ENCODE measurements at places on chromosomes 7 and 10.
A peak's percentile ranks its signal among the peaks of the same experiment; 100 is the strongest.

DNA sequence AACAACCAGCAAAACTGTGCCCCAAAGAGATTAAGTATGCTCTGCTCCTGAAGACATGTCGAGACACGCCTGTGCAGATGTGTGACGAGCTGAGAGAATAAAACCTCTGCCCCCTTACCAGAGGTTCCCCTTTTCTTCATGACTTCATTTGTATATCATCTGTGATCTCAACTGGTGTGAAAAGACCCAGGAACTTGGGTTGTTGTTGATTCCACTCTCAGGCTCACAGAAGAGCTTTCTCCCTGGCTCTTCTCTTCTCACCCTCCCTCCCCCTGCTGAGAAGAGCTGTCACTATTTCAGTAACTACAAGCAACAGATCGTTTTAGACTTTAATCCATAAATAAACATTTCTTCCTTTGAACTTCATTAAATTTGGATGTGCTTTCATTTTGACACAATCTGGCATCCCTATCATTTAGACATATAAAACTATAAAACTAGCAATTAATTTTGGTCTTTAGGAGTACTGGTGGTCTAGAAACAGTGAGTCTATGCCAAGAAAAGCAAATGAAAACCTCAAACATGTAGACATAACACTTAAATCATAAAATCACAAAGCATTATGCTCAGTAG is 179.3 kb upstream of the FZD8 start:
- DNase-seq = no peak

- no peak for DNase-seq
These were observed 203.1 kb downstream of the TFEC start for GRCh38 chr7:115827305-115828045.

- no peak for DNase-seq
These were observed 134.9 kb upstream of the ZNF92 start for GRCh38 chr7:65238785-65239184.

DNA sequence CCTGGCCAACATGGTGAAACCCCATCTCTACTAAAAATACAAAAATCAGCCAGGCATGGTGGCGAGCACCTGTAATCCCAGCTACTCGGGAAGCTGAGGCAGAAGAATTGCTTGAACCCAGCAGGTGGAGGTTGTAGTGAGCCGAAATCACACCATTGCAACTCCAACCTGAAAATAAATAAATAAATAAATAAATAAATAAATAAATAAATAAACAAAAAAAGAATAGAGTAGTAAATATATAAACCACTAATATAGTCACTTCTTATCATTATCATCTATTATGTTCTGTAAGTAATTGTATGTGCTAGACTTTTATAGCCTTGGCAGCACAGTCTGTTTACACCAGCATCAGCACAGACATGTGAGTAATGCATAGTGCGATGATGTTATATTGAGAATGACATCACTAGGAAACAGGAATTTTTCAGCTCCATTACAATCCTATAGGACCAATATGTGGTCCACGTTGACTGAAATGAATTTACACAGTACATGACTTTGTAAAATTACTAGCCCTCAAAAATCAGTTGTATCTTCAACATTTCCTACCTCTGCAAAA is 385.4 kb upstream of the ANKRD30A start:
- DNase-seq = no peak

DNA sequence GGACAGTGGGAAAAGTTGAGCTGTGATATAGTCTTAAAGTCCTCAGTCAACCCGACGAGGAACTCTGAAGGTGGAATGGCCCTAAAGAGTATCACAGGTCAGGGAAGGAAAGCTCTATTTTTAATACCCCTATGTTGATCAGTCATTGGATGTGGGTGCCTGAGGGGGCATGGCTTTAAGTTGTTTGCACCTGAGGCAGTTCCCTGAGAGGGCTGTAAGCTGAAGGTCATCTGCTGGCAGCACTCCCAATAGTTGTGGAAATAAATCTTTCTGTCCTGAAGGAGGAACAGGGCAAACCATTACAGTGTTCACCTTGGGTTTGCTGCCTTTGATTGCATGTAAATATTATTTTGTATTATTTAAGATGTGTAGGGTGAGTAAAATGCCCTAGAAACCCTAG is 17.8 kb upstream of the C1GALT1 start:
- DNase-seq = no peak

- no peak for DNase-seq
These were observed at the start of gene COL1A2 for GRCh38 chr7:94394437-94395140. COL1A2 (plus strand) TSS chr7:94394895; CDS start chr7:94395032, 137 bp downstream.

- DNase-seq = no peak
These were observed 24.6 kb upstream of the SH2D4B start for GRCh38 chr10:80513106-80513505.

DNA sequence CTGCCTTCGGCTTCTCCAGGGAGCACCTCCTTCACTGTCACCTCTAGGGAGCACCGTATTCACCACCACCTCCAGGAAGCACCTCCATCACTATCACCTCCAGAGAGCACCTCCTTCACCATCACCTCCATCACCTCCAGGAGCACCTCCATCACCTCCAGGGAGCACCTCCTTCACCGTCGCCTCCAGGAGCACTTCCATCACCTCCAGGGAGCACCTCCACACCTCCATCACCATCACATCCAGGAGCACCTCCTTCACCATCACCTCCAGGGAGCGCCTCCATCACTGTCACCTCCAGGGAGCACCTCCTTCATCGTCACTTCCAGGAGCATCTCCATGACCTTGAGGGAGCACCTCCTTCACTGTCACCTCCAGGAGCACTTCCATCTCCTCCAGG is 102.3 kb downstream of the DNAJB6 start:
- DNase-seq = no peak

GRCh38 chr10:69352569-69353264 is 64.0 kb downstream of the TACR2 start:
- DNase-seq = no peak

GRCh38 chr10:72784551-72785351 is 92.8 kb downstream of the MCU start:
- no peak for DNase-seq

DNA sequence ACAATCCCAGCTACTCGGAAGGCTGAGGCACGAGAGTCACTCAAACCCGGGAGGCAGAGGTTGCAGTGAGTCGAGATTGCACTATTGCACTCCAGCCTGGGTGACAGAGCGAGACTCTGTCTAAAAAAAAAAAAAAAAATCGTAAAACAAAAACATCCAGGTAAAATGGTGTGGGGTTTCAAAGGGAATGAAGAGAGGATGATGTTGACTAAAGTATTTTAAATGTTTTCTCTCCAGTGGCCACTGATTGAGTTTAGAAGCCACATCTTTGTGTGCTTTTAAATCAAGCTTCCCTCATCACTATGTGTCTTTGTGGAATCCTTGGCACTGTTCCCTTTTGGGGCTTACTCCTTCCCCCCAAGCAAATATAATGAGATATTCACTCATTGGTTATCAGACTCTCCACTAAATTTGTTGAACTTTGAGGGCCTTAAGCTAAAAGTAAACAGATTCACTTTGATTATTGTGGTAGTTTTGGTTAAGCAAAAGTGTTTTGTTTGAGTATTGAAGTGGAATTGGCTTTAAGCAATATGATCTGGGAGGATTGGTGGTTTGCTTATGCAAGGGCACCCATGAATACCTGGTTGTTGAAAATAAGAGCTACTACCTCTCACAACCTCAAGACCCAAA is 162.9 kb downstream of the CDK14 start:
- DNase-seq = no peak

DNA sequence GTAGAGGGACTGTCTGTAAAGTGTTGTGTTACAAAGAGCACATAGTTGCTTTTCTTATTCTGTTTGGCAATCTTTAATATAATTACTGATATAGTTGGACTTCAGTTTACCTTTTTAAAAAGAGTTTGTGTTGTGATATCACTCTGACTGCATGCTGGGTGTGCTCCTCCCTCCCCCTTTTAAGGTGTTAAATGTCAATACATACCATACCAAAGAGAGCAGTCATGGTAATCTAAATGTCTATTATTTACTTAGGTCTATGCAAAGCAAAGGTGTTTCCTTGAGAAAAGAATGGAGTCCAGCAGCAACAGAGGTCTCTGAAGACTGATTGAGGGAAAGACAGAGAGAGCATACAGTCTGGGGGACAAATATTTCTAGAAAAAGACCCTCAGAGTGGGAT is 275.1 kb upstream of the NRP1 start:
- DNase-seq = no peak

- DNase-seq = no peak
These were observed 9.2 kb downstream of the ANXA7 start for GRCh38 chr10:73404690-73405089.

DNA sequence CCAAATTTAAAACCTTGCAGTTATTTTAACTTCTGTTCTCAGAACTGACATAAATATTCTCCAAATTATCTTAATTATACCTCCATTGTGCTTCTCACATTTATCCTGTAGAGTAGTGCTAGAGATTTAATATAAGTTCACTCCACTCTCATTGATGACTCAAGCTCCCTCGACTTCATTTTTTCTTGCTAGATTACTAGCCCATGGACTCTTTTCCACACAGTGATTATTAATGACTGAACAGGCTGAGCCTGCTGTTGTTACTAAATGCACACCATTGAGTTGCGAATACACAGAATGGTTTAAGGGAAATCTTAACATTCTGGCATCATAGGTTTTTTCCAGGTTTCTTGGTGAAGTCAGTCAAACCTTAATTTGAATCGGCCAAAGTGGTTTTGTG is 179.5 kb upstream of the AKR1E2 start:
- no peak for DNase-seq

DNA sequence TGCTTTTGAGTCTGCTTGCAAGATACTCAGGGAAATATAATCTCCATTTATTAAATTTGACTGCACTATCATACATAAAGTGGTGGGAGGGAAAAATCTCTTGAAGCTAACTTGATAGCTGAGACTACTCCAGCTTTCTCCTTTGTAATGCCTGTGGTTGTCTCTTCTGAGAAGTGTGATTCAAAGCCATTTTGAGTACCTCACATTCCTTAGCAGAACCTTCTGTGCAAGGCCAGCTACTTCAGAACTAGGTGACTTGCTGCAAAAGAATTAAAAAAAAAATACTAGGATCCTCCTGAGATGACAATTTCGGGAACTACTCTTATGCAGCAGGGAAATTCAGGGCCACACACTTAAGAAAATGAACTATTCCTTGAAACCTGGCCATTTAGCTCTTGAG is 294.8 kb downstream of the MDFIC start:
- DNase-seq = no peak

GRCh38 chr10:114079421-114079820 is 35.8 kb downstream of the ADRB1 start:
- DNase-seq = peak; percentile 41

GRCh38 chr7:97011536-97012364 is 6.4 kb downstream of the DLX6 start:
- DNase-seq = no peak

- DNase-seq = peak; percentile 56
These were observed 458.8 kb downstream of the SORCS1 start for GRCh38 chr10:106705681-106706100.

DNA sequence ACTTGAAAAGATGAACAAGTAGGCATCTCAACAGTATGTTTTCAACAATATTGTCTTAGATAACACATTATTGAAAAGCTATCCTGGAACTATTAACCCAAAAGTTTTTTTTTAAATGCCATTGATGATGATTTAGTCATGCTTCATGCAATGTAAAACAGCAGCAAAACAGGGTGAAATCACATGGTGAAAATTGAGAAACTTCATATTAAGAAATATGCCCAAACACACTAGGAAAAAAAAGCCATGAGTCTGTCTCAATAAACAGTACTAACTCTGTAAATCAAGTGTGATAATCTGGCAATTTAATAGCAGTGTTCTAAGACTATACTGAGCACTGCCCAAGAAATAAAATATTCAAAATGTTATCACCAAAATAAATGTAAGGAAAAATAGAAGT is 613.1 kb downstream of the KCNMA1 start:
- DNase-seq = peak; percentile 41

GRCh38 chr10:109866995-109867635 is 56.2 kb downstream of the XPNPEP1 start:
- DNase-seq = no peak

GRCh38 chr7:68319061-68319460 is 1279.2 kb upstream of the AUTS2 start:
- no peak for DNase-seq

GRCh38 chr7:139091677-139091996 is 17.9 kb downstream of the ZC3HAV1 start:
- DNase-seq = no peak

GRCh38 chr7:133688483-133689239 is 435.8 kb downstream of the EXOC4 start:
- peak; percentile 41 for DNase-seq

GRCh38 chr10:100569687-100570481 is 34.1 kb downstream of the HIF1AN start:
- DNase-seq = no peak

- peak; percentile 18 for DNase-seq
These were observed 246.9 kb downstream of the PTEN start for GRCh38 chr10:88110355-88110754.

- DNase-seq = no peak
These were observed 89.3 kb downstream of the HIP1 start for GRCh38 chr7:75649462-75649861.

DNA sequence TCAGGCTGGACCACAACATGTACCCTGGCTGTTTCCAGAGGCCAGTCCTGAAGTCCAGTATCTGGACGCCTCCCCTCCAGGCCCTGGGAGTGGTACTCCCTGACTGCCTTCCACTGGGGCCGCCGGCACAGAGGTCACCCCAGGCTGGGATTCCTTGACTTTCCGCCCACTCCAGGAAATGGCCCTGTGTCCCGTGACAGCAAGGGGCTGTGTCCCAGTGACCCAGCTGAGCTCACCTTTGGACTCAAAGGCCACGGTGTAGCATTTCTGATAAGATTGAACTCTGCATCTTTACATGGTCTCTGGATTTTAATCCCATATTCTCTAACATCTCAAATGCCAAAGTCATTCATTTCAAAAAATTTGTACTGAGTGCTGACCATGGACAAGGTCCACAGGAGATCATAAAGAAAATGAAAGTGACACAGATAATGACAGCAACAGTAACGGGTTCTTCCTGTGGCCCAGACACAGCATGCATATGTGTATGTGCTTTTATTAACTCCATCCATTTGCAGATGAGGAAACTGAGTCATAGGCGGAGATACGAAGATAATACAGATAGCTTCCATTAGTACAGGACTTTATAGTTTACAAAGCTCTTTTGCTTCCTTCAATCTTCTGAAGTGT is 5.4 kb downstream of the ADAMTS14 start:
- no peak for DNase-seq

DNA sequence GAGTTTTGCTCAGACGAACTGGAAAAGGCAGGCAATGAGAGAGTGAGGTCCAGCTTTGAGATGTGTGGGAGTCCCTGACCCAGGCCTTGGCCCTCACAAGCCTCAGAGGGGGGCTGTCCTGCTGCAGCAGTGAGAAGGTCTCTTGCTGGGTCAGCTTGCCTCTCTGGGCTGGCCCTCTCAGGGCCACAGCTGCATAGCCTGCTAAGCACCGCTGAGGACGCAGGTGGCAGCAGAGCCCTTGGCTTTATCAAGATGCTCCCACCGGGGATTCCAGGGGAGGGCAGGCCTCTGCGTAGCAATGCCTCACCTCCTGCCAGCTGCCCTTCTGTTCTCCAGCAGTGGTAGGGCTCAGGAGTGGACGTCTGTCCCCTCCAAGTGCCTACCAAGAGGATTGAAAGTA is 128.7 kb downstream of the COBL start:
- no peak for DNase-seq

All from inflammatory macrophage (primary cell).